ENCODE measurements at places on chromosomes 2 and 18.

DNA sequence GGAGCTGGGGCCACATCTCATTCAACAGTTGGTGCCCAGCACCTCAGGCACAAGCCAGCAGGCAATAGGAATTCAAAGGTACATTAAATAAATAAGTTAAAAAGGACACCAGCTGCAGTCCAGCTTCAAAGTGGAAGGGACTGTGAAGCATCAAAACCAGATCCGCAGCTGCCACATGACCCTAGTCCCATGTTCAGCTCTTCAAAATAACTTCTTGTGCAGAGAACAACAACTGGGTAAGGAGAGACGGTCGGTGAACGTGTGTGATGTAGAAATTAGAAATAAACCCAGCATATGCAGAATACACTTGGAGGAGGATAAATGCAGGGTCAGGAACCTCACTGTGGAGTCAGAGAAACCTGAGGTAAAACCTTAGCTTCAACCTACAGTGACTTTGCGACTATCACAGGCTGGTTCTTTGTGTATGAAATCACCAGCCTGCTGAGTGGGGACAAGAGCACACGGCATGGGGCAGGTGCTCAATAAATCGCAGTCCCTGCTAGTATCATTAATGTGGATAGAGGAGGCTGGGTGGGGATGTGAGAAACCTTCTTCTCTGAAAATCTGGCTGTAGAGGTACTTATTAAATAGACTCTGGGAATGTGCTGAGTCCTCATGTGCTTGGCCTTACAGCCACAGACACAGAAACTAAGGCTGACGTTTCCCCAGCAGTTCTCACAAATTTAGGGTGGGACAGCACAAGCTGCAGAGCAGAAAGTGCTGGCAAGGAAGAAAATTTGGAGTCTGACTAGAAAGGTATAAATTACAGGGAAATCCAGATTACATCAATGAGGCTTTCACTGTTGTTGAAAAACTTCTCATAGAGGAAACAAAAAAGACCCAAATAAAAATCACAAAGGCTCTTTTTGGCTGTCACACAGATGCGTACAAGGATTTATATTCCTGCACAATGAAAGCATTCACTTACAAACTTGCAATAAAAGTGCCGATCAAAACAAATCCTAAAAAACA is 20.7 kb downstream of the FBXO15 start:
- no peak for DNase-seq

DNA sequence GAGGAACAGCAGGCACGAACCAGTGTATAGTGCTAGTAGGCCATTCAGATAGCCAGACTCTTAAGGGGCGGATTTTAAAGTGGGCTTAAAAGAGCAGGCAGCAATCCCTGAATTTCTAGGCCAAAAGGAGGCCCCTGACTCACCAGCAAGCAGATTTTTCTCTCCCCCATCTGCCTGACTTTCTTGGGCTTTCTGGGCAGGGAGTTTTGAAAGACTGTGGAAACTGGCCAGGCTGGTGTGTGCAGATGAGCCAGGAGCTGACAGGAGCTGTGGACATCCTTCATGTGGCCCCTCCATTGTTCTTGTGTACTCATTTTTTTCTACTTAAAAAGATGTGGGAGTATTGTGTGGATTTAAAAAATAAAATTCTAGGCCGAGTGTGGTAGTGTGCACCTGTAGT is 59.0 kb downstream of the GLI2 start:
- DNase-seq, result no peak

- no peak for DNase-seq
These were observed 186.8 kb upstream of the CTAGE1 start for GRCh38 chr18:22604390-22604985.

GRCh38 chr2:41881249-41881648 is 166.6 kb upstream of the PKDCC start:
- DNase-seq, result no peak

- DNase-seq, result no peak
These were observed 131.0 kb downstream of the SP3 start for GRCh38 chr2:173834141-173834540.

GRCh38 chr2:201648-202433 is 62.0 kb downstream of the SH3YL1 start:
- no peak for DNase-seq

DNA sequence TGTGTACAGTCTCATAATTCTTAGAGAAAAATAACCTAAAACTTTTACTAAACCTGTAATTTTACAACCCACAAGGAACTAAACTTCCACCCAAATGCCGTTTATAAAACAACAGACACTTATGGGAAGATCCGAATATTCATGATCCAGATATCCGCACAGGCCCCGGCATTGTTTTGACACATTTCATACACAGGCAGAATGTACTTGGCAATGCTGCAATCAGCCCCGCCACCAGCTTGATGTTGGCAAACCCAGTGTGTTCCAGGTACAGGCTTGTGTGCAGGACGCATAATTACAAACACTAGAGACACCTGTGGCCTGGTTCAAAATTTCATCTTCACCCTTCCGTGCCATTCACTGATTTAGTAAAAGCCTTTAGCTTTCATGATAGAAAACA is 393.0 kb upstream of the SALL3 start:
- no peak for DNase-seq

- DNase-seq, result peak; percentile 65
These were observed 26.5 kb upstream of the KCNS3 start for GRCh38 chr2:17851731-17852585.
